Urinary bladder (tissue), 4 donors: ENCODE measurements at places on chromosomes 6 and 20. TPM values are rescaled to one million over a fixed set of nuclear protein-coding genes. Genes with fewer than 3 reads are reported as not detected.

The HMGCLL1 gene
- 14.6 TPM for total RNA-seq

The WFDC9 gene
- not detected for total RNA-seq

The ADGRF5 gene
- total RNA-seq, result 41.3 TPM

The BNIP5 gene
- total RNA-seq, result not detected

The ZBTB46 gene
- 10.6 TPM for total RNA-seq

The MTFR2 gene
- 1.6 TPM for total RNA-seq

The CST3 gene
- 166 TPM for total RNA-seq

The C6orf52 gene
- not detected for total RNA-seq

The BTN1A1 gene
- 0.16 TPM for total RNA-seq

The CDSN gene
- not detected for total RNA-seq

The NPEPL1 gene
- total RNA-seq, result 14.8 TPM

The ULBP2 gene
- total RNA-seq, result 0.26 TPM

The OPN5 gene
- 0.05 TPM for total RNA-seq

The SAPCD1 gene
- total RNA-seq, result 0.90 TPM

The CLVS2 gene
- 2.1 TPM for total RNA-seq
